ENCODE measurements at places on chromosomes 12 and 14.
A peak's percentile ranks its signal among the peaks of the same experiment; 100 is the strongest.

- no peak for DNase-seq
Observed at GRCh38 chr12:84698576-84699333, 213.8 kb downstream of the SLC6A15 start.

DNA sequence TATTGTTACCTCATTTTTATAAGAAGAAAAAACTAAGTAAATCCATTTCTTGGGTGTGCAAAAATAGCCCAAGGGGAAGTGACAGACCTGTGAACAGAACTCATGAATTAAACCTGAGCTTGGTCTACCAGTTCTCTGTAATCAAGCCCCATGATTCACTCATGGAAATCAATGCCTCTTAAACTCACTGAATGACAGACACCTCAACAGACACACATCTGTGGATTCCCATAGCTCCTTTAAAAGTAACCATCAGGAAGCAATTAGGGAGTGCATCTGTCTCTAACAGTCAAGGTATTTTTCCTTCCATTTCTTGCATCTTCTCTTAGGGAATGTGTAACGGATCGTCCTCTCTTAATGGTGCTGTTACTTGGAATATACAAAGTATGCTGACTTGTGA, 215.0 kb upstream of the EEA1 start:
- DNase-seq: peak; percentile 26

DNA sequence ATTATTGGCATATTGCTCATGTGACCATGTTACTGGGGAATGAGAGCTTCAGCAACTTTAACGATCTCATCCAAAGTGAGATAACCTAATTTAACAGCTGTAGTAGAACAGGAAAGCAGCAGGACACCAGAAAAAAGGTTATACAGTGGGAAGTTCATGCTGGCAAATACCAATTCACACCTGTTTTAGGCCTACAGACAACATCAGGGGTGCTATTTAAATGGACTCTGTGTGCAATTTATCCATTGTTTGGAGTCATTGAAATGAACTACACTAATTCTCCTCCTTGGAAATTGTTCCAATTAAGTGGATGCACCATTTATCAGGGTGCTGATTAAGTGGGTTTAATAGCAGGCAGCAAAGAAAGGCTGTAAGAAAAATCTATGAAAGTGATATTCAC, 424.4 kb upstream of the LMO3 start:
- no peak for DNase-seq

DNA sequence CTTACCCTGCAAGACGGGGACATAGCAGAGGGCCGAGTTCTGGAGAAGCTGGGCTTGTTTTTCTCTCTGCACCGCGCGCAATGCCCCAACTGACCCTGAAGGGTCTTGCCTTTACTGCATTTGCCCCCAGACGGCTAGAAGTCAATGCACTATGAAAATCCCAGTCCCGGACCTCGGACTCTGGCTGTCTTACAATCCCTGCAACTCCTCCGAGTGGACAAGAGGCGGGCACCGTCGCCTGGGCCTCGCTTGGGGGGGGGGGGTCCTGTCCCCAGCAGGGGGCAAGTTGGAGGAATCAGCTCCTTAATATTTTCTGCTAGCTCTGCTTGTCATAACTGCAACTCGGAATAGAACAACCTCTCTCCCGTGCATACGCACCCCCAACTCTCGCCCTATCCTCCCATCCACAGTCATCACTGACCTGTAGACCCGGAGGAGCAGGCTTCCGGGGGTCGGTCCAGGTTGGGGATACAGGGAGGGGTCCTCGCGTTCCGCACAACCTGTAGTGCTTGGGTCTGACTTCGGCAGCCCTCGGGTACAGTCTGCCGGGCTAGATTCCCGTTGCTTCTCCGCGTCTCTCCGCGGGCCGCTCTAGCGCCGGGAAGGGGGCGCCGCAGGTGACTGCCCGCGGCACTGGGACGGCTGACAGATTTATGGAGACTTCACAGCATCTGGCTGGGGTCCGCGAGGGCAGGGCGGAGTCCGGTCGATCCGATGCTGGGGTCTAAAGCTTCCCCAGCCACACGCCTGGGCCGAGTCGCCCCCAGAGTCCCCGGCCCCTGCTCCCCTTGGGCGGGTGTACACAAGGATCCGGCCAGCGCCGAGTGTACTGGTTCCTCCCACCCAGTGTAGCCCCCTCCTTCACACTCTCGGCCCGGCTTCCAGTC, 3.3 kb upstream of the PAX9 start:
- DNase-seq: no peak

- no peak for DNase-seq
Observed at GRCh38 chr12:116933512-116934246, 22.9 kb downstream of the FBXW8 start.

DNA sequence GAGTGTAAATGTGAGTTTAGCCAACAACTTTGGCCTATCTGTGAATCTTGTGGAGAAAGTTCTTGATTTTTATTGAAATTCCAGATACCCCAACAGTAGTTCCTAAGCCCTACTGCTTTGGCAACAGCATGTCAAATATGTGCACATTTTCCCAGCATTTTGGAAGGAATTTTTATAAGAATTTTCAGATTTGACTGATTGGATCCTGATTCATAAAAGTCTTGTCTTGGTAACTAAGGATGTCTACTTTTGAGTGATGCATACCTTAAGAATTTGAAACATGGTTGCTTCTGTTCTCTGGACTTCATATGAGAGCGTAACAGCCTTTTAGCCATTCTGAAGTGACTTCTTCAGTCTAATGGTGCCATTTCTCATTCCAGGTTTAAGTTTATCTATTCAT, 106.7 kb downstream of the ANO4 start:
- DNase-seq: peak; percentile 25

- no peak for DNase-seq
Observed at GRCh38 chr12:89492883-89493282, 31.7 kb downstream of the GALNT4 start.

DNA sequence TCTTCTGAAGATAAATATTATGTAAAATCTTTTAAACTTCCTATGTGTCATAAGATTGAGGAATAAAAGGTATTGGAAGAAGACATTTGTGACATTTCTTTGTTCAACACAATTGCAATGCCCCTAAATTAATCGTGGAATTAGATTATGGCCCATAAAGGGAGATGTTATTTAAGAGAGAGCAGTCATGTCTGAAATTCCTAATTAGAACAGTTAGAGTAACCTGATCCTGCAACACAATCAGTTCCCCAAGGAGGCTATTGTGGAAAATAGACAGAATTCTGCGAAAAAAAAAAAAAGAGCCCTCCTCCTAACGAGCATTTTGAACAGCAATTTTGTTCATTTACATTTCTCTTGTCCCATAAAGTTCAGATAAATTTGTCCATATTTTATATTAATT, 339.5 kb downstream of the PAWR start:
- DNase-seq: no peak

- peak; percentile 6 for DNase-seq
Observed at GRCh38 chr12:107536613-107537012, 149.0 kb upstream of the PWP1 start.

DNA sequence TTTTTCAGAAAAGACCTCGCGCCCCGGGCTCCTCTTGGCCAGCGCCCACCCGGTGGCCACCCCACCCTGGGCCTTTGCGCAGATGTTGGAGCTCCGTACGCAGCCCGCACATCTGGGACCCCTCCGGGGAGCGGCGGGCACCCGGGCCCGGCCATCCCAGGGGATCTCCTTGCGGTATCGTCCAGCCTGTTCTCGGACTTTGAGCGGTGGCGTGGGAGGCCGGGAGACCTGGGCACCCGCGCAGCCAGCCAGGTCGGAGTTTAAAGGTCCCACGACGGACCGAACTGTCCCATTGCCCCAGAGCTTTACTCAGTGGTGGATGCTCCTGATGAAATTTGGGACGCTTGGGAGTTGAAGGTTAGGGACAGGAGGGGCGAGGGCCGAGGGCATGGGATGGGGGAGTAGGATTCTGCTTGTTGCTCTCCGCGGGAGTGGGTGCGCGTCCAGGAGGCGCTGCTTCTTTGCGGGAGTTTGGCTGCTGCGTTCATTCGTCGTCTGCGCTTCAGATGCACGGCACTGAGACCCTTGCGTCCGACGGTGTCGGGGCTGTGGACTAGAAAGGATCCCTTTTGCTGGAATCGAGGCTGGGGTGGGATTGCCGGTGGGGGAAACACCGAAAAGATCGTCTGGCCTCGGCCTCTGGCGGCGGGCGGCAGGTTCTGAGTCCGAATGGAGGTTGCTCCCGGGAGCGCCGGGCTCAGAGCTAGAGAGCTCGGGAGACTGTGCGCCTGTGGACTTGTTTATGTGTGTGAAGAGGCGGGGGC, 1.4 kb downstream of the NTF3 start:
- DNase-seq: peak; percentile 45

DNA sequence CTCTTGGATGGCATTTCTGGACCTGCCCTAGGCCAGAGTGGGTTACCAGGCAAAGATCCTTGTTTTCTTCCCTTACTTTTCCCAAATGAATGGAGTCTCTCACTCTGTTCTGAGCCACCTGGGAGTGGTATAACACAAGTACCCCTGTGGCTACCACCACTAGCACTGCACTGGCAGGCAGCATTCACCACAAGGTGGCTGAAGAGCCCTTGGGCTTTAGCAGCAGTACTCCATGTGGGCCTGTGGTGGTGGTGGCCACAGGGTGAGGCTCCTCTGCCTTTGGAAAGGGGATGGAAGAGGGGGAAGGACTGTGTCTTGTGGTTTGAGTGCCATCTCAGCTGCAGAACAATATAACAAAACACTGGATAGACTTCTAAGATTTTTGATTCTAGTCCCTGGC, 38.1 kb upstream of the LMNTD1 start:
- no peak for DNase-seq

- peak; percentile 54 for DNase-seq
Observed at GRCh38 chr12:122888232-122888752, 7.6 kb downstream of the VPS37B start.

- DNase-seq: peak; percentile 45
Observed at GRCh38 chr12:55974308-55974730, 441 bp downstream of the RAB5B start.

- DNase-seq: peak; percentile 31
Observed at GRCh38 chr12:89126712-89127111, 225.6 kb downstream of the DUSP6 start.

GRCh38 chr14:69313176-69313575, 53.2 kb downstream of the GALNT16 start:
- DNase-seq: no peak

- peak; percentile 89 for DNase-seq
Observed at GRCh38 chr12:50016501-50017475, 8.5 kb downstream of the RACGAP1 start.

DNA sequence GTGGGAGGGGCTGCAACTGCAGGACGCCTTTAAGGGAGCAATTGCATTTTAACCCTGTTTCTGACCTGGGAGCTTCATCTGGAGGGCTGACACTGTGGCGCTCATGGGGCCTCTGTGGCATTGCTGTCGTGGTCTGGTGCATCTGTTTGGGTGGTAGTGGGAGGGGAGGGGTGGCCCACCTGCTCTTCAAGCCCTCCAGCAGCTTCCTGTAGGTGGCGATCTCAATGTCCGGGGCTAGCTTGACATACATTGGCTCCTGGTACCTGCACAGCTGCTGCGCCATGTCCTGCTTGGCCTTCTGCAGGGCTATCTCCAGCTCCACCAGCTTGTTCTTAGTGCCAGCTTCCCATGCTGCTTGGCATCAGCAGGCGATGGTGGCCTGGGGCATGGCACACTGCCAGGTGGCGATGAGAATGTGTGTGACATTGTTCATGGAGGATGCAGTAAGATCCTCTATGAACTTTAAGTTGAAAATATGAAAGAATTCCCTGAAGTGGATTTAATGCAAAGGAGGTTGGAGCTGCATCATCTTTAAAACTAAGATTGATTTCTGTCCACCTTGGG, 7.7 kb upstream of the KRT82 start:
- no peak for DNase-seq
